ENCODE measurements at places on chromosomes 1 and 21.
A peak's percentile ranks its signal among the peaks of the same experiment; 100 is the strongest.

DNA sequence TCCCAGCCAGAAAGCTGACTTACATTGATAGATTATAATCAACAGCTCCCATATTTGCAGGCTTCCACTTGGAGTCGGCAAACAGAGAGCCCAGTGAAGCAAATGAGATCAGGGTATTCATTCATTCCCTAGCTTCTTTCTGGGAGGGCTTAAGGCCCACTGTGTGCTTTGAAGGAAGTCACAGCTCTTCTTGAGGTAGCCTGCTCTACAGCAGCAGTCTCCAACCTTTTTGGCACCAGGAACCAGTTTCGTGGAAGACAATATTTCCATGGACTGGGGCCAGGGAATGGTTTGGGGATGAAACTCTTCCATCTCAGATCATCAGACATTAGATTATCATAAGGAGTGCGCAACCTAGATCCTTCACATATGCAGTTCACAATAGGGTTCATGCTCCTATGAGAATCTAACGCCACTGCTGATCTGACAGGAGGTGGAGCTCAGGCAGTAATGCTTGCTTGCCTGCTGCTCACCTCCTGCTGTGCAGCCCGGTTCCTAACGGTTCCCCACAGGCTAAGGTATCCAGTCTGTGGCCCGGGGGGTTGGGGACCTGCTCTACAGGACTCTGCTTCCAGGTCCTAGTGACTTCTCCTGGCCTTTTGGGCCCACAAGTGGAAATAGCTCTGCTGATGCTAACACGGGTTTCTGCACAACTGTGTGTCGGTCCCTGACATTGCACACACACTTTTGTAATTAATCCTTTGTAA, 13.7 kb upstream of the ADAM30 start:
- no peak for DNase-seq

- DNase-seq: no peak
Observed at GRCh38 chr1:199353906-199354305, 673.6 kb upstream of the NR5A2 start.

DNA sequence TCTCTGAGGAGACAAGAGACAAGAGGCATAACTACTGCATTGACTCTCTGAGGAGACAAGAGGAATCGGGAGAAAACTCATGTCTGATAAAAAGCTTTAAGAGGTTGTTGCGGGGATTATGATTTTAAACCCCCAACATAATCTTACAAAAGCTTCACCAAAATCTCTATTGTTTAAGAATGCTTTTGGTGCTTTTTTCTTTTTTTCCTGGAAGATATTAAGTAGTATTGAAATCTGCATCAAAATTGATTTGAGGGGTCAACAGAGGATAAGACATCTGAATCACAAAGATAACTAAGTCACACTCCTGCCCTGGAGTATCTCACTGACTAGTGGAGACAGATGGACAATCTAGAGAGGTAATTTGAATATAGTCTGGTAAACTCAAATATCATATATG, 115.6 kb upstream of the MROH9 start:
- DNase-seq: no peak

GRCh38 chr1:11531314-11531870, 52.4 kb downstream of the DISP3 start:
- DNase-seq: peak; percentile 56

GRCh38 chr1:179229214-179230140, at the start of gene ABL2:
Gene ABL2 (minus strand): TSS chr1:179229677. CDS start chr1:179229397, 280 bp downstream.
- peak; percentile 38 for DNase-seq

DNA sequence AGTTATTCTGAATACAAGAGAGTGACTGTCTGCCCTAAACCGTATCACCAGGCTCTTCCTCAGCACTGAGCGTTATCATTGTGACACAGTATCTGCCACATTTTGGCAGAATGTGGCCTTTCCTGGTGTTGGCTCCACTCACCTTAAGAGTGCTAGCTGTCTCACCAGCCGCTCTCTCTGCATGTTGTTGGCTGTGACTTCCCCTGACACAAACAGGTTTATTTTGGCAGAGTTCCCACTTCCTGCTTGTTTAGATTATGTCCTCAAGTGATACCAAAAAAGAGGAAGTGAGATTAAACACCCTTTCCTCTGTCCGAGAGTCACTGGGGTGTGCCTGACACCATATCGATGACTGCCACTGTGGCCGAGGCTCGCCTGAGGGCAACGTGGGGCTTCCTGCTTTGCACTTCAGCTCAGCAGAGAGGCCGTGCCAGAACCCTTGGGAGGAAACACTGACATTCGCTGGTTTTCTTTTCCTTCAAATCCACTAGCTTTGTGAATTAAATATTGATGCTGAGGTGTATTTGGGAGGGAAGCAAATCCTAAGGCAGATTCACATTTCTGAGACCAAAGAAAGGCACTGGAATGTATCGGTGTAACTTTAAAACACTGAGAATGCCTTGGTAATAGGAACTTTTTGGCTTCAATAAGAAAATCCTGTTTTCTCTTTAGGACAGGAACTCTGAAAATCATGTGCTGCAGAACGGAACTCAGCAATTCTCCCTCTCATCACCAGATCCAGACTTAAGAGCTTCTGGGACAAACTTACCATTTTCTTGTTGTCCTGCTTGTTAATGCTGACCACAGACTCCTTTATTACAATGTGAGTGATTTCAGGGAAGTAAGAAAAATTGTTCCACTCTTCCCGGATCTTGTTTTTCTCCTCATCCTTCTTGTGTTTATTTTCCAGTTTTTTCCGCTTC, 102.1 kb downstream of the JAK1 start:
- DNase-seq: peak; percentile 34
